ENCODE measurements at places on chromosomes 1 and 21.
A peak's percentile ranks its signal among the peaks of the same experiment; 100 is the strongest.

DNA sequence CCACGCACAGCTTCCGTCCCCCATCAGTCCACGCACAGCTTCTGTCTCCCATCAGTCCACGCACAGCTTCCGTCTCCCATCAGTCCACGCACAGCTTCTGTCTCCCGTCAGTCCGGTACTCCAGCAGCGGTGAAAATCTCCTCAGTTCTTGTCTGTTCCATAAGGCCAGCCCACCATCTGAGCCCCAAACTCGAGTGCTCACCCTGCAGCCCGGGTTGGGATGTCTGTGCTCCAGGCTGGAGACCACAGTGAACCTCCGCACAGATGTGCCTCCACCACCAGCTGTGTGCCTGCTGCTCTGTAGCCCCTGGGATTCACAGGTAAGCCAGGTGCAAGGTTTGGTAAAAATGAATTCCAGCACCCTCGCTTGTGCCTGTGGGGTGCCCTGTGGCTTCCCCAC is 258.6 kb downstream of the NPHP4 start:
- DNase-seq, result no peak

GRCh38 chr21:18744840-18745239 is 341.3 kb upstream of the TMPRSS15 start:
- no peak for DNase-seq

DNA sequence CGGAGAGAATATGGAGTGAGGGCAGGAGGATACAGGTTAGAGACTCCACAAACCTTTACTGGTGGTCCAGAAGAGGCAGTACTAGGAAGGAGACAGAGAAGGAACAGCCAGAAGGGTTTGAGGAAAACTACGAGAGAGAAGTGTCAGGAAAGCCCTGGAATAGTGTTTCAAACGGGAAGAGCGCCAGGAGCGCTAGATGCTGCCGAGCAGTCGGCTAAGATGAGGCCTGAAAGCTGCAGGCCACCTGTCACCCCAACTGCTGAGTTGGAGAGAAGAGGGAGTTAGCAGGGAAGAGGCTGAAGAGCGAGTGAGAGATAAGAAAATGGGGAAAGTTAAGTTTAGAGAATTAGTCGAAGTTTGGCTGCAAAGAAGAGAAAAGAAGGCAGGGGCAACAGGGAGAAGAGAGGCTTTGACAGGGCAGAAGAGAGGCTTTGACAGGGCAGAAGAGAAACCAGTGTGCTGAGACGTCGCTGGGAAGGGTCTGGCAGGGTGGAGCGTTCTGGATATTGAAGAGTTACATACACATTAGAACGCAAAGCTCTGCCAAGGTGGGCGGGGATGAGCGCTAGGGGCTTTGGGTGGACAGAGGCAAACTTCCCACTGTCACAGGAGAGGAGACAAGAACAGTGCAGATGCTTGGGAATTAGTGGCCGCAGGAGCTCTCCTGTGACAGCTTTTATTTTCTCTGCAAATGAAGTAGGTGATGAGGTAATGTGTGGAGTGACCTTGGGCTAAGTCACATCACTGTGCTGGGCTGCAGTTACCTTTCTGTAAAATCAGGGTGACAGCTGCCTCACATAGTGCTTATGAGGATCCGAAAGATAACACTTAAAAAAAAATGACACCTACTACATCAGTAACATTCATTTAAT is 31.2 kb downstream of the PCSK9 start:
- DNase-seq, result no peak

DNA sequence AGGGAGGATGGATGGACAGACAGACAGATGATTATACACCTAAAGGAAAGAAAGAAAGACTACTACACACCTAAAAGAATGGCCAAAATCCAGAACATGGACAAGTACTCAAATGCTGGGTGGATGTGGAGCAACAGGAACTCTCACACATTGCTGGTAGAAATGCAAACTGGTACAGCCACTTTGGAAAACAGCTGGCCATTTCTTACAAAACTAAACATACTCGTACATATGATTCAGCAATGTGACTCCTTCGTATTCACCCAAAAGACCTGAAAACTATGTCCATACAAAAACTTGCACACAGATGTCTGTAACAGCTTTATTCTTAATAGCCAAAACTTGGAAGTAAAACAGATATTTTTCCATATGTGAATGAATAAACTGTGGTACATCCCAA is 51.3 kb downstream of the PRPF38A start:
- no peak for DNase-seq

- DNase-seq, result no peak
These were observed 9.7 kb upstream of the FMOD start for GRCh38 chr1:203360547-203361185.

- no peak for DNase-seq
These were observed 126.2 kb downstream of the TLR5 start for GRCh38 chr1:223016890-223017289.

GRCh38 chr1:34060901-34061415 is 104.1 kb downstream of the CSMD2 start:
- no peak for DNase-seq

GRCh38 chr1:211638689-211639101 is 36.7 kb downstream of the NEK2 start:
- no peak for DNase-seq

GRCh38 chr1:233998456-233998855 is 94.0 kb downstream of the SLC35F3 start:
- DNase-seq, result no peak

- DNase-seq, result no peak
These were observed 818 bp downstream of the FHL3 start for GRCh38 chr1:38004284-38005108.

DNA sequence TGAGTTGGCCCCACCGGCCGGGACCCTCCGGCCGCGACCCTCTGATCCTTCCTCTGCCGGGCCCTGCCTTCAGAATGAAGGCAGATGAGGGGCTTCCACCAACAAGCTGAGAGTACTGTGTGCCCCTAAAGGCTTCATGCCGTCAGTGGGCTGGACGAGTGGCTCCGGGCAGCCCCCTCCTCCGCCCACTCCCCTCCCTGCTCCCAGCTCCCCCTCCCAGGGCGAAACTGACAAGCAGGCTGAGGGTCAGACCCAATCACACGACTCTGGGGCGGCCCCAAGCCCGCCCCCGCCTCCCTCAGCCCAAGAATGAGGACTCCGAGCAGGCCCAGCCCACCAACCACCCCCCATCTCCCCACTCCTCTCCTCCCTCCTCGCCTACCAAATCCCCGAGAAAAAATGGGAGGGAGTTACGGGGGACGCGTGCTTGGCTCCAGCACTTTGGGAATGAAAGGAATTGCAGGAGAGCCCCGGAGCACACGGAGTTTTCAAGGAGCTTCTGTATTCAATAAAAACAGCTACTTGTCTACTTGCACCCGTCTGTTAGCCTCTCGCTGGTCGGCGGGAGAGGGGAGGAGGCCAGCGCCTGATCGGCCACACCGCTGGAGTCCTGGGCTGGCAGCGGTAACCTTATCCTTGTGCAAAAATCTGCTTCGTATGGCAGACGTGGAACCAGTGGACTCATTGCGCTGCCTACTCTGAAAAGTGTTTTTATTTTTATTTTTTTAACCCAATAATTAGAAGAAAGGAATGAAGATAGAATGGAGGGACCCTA is at the start of gene COL11A1:
Gene COL11A1, minus strand, starts transcription at position 147 of the 775 bp plus-strand sequence. CDS start 344 bp downstream, outside the sequence.
- DNase-seq, result no peak

GRCh38 chr1:53618500-53619366 is 120.2 kb downstream of the GLIS1 start:
- DNase-seq, result no peak

DNA sequence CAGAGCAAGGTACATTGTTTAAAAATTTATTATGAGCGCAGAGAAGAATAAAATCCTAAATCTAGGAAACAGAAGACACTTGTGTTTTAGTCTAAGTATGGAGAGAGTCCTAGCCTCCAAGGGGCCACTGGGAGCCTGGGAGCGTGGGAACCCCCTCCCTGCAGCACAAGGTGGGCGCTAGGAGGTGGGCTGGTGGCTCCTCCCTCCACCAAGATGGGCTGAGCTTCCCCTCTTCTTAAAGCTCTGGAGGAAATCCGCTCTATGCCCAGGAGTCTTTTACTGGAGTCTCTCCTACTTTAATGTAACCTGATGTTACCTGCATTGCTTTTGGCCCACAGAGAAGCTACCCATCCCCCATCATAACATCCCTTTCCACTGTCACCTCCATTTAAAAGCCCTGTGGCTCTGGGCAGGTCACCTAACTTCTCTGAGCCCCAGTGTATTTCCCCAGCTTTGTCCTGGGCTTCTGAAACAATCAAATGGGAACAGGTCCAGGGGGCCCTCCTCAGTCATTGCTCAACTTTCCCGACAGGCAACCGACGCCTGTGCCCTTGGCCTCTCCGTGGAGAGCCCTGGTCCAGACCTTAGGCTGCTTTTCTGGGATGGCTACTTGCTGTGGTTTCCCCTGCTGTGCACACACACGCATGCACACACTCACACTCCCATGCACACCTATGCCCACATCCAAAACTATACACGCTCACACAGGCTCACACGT is 181.5 kb downstream of the NPHP4 start:
- no peak for DNase-seq

DNA sequence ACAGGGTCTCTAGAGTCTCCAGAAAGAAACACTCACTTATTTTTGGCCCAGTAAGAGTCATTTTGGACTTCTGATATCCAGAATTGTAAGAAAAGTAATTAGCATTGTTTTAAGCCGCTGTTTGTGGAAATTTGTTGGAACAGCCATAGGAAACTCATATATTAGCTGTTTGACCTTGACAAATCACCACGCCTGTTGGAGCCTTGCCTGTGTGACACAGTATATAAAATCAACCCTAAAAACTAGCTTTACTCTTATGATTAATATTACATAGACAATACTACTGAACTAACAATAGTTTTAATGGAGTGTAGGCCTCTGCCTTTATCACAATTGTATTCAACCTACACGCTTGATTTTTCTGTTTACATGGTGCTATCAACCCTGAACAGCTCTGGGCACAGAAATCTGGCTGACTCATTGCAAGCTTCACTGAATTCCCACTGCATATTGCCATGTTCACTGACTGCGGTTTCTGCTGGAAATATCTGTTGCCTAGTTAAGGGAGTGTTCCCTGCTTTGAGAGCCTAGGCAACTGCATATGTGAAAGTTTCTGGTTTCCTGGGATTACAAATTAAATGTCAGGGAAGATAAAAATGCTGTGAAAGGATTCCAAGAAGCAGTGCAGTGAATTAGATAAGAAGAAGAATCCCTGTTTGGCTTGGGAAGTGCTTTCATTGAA is 419.5 kb upstream of the DEPDC1 start:
- DNase-seq, result no peak

- DNase-seq, result no peak
These were observed 51.5 kb upstream of the ATP5PO start for GRCh38 chr21:33967086-33967571.

DNA sequence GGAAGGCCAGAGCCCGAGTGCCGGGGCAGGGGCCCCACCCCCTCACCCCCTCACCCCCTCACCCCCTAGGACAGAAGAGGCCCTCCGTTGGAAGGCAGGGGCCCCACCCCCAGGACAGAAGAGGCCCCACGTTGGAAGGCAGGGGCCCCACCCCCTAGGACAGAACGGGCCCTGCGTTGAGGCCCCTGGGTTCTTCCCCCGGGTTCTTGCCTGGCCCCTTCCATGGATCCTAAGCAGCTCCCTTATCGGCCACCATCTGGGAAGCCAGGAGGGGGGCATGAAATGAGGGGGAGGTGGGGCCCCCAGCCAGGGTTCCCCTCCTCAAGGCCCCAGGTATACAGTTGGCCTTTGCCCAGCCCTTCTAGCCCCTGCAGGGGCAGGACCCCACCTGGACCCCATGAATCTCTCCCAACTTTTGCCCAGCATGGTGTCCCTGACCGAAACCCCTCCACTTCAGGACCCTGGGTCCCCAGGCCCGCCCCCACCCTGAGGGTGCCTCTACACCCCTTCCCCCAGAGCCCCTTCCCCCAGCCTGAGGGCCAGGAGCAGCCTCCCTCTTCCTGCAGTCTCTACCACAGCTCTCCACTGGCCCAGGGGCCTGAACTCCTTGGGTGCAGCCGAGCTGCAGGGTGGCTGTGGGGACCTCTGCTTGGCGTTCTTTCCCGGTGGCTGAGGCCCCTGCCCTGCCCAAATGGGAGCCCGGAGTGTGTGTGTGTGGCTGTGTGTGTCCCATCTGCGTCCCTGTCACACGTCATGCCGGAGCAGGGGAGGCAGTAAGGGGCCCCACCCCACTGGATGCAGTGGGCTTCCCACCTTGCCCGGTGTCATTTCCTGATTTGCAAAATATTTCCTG is 4.3 kb upstream of the VWA1 start:
- no peak for DNase-seq

- DNase-seq, result no peak
These were observed 18.0 kb downstream of the ACP6 start for GRCh38 chr1:147652306-147652705.

DNA sequence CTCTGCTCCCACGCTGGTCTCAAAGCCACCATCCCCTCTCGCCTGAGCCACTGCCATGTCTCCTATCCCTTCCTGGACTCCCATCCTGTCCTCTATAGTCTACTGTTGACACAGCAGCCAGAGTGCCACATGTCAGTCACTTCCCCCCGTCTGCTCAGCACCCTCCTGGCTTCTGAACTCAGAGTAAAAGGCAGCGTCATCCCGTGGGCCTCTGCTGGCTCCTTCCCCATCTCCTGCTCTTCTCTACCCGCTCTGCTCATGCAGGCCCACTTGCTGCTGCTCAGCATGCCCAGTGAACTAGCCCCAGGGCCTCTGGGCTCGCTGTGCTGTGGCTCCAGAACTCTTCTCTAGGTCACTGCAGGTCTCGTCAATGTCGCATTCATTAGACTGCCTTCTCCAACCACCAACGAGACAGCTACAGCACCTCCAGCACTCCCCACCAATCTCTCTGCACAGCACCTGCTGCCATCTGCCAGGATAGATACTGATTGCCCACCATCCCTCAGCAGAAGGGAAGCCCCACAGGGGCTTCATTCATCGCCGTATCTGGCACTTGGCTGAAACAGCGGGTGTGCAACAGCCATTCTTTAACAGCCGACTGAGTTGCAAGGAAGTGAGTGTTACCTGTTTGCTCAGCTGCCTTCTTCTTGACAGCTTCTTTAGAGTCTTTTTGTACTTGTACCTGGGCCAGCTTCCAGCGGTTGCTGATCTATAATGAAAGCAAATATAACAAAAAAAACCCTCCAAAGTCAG is 11.8 kb upstream of the SRM start:
- DNase-seq, result peak; percentile 83

GRCh38 chr1:245873068-245873467 is 634.0 kb downstream of the SMYD3 start:
- DNase-seq, result no peak

GRCh38 chr1:173315296-173315695 is 108.2 kb upstream of the TNFSF4 start:
- no peak for DNase-seq

DNA sequence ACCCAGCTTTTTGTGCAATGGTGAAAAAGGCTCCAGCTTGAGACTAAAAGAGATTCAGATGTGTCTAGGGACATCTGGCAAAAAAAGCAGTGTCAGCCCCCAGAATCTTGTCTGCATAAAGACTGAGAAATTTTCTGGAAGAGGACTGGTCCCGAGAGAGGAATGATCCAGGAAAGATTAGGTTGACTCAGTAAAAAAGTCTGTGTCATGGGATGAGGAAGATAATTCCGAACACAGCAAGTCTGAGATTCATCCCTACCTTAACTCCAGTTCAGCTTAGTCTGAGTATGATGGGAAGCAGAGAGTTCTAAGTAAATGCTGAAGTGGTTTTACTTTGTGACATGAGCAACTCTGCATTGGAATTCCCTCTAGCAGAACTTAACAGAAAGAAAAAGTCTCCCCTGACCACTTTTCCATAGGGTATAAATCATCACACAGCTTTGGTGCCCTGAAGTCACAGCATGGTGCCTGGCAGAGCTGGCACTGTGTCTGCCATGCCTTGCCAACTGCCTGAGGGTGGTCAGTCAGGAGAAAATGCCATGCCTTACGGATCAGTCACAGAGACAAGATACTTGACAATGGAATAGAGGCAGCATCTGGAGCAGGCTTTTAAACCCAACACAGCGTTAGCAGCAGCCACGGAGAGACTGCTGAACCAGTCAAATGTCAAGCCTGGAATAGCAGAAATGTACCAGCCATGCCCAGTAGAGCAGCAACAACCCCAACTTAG is 153.4 kb downstream of the ZC3H11B start:
- no peak for DNase-seq

Data from NCI-H1105 treated with DMSO at 0.1 percent for 48 hours (cell line).